T-helper 22 cell (primary cell): ENCODE measurements at places on chromosomes 6 and 20.

DNA sequence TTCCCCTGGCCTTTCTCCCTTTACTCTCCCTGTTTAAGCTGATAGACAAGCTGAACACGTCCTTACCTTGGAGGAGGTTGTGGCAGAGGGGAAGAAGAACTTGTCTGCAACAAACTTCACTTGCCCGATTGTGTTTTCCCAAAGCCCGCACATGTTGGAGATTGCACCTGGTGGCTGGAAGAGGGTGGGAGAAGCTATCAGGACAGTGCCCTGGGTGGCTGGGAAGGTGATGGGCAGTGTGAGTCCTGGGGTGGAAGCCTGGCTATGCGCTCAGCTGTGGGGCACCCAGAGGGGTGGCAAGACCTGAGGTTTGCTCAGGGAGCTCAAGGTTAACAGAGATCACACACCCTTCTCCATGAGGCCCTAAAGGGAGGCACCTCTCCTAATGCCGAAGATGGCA, 25.0 kb upstream of the SSTR4 start:
- no peak for DNase-seq

GRCh38 chr6:30571762-30572082, 480 bp downstream of the ABCF1 start:
- no peak for DNase-seq

GRCh38 chr6:128657181-128657580, 136.8 kb upstream of the PTPRK start:
- no peak for DNase-seq

GRCh38 chr20:62995898-62996595, 10.7 kb downstream of the BHLHE23 start:
- no peak for DNase-seq

DNA sequence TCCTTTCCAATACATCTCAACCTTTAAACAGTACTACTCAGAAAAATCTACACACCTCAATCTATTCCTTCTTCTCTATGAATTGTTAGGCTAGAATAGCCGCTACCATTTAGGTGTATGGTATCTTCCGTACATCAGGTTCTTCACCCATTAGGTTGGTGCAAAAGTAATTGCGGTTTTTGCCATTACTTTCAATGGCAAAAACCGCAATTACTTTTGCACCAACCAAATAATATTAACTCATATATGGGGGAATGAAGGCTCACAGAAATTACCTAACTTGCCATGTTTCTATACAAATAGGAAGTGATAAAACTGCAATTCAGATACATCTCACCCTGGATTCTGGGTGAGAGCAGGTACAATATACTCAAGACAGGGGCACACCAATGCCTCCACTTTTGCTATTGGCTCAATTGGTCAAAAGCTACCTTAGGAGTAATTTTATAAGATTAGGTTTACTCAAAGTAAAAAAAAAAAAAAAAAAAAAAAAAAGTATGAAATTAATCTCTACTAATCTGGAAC, 37.7 kb upstream of the ARHGAP18 start:
- no peak for DNase-seq

DNA sequence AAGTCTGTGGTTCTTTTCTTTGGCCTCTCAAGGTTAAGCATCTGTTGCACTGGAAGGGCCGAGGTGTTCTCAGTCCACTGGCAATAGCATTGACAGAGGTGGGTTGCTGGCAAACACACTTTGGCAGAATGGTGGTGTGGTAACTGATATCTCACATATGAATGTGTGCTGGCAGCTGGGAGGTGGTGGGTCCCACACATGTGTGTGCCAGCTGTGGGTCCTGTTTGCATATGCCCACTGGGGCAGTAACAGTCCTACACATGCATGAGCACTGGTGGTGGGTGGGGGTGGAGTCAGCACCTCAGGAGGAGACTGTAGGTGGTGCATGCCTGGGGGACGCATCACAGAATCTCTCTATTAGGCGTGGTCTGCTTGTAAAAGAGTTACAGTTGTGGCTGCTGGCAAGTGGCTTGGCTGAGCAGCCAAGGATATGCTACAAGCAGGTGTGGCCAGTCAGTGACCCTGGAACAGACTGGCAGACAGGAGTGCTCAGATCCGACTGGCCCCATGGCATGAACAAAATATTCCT, 934.3 kb downstream of the GRIK2 start:
- DNase-seq: no peak

DNA sequence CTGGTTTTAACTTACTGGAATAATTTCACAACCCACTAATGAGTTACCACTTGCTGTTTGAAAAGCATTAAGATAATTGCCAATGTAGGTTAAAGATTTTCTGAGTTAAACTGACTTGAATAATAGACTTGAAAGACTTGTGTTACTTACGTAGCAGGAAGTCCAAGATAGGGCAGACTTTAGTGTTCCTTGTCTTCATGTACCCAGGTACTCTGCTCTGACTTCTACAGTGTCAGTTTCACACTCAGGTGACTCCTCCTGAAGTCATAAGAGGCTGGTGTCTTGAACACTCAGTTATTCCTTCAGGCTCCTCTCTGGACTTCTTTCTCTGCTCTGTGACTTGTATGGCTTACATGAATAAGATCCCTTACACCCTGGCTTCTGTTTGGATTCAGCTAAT, 76.3 kb upstream of the SGK1 start:
- DNase-seq: no peak

DNA sequence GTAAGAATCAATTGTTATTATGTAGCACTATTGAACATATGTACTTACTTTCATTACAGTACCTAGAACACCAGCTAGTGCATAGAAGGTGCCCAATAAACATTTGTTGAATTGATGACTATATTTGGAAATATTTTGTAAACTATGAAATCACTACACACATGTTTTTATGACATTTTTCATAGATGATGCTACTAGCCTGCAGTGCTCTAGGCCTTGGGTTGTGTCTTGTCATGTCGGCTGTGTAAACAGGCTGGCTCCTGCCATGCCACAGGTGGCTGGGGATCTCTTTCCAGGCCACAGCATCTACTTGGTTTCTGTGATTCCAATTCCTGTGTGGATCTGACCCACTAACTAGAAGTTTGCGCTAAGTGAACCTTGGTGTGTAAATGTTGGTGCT, 43.3 kb upstream of the EDN1 start:
- DNase-seq: no peak

DNA sequence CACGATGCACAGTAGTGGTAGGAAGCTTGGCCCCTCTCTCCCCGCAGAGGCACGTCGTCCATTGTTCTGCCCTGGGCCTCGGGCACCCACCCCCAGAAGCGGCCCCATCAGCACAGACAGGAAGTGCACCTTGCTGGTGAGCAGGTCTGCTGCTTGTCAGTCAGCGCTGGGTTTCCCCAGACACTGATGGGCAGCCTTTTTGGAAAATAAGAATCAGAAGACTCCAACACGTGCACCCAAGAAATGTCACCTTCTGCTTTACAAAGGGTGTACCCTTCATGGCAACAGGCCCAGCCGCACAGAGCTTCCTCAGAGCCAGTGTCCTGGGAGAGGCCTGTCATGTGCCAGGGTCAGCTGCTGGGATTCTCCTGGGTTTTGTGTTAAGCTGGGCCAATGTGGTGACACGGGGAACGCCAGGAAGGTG, 34.7 kb upstream of the IRF4 start:
- no peak for DNase-seq

DNA sequence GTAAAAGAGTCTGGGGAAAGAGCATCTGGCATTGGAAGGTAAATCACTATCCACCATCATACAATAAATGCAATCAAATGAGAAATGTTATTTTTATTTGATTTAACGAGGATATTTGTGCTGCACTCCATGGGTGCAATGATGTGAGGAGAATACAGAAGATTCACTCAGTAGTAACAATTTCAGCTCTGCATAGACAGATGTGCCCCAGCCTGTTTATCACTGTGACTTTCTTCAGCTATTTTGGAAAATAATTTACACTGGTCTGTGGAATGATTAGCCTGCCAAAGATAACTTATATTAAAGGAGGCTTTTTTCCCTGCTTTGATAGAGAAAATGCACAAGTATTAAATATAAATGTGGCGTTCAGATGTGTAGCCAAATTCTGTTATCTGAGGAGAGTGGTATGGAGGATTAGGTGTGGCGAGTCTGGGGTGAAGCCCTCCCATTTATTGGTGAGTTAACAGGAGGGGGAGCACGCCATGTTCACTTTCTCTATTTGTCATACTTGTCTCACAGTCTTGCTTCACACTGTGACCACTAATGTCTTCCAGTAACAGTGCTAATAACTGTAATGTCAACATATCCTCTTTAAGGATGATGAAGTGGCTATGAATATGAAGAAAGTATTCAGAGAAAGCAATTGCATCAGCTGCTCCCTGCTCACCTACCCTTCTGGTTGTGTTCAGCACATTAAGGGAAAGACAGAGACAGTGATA, 645.6 kb downstream of the MMUT start:
- DNase-seq: no peak

- DNase-seq: no peak
Observed at GRCh38 chr6:388202-388903, 3.2 kb upstream of the IRF4 start.

- no peak for DNase-seq
Observed at GRCh38 chr20:2022163-2022562, 28.3 kb upstream of the PDYN start.
